ENCODE measurements at places on chromosomes 1 and 21.
A peak's percentile ranks its signal among the peaks of the same experiment; 100 is the strongest.

DNA sequence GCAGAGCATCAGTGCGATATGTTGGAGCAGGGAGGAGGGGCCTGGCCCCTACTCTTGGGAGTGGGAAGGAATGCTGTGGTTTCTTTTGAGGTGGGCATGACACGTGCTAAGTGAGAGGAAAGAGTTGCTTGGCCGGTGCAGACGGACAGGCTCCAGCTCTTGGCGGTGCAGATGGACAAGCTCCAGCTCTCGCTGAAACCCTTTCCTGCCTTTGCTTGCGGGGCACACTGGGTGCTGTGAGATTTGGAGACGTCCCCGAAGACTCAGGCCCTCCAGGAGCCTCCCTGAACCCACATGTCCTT lies 15.9 kb downstream of the PDXK start:
- peaks cover 27% of the 10 kb centered on the region for H3K4me1 ChIP-seq
- DNase-seq, result no peak
- no peaks in the 10 kb centered on the region for H3K36me3 ChIP-seq
- H3K27me3 ChIP-seq, result no peaks in the 10 kb centered on the region

- no peaks in the 10 kb centered on the region for H3K27me3 ChIP-seq
- H3K4me1 ChIP-seq, result no peaks in the 10 kb centered on the region
- no peak for DNase-seq
- no peak overlapping the region for H3K27ac ChIP-seq
Measured at GRCh38 chr1:185137896-185138545, 18.7 kb downstream of the TRMT1L start.

DNA sequence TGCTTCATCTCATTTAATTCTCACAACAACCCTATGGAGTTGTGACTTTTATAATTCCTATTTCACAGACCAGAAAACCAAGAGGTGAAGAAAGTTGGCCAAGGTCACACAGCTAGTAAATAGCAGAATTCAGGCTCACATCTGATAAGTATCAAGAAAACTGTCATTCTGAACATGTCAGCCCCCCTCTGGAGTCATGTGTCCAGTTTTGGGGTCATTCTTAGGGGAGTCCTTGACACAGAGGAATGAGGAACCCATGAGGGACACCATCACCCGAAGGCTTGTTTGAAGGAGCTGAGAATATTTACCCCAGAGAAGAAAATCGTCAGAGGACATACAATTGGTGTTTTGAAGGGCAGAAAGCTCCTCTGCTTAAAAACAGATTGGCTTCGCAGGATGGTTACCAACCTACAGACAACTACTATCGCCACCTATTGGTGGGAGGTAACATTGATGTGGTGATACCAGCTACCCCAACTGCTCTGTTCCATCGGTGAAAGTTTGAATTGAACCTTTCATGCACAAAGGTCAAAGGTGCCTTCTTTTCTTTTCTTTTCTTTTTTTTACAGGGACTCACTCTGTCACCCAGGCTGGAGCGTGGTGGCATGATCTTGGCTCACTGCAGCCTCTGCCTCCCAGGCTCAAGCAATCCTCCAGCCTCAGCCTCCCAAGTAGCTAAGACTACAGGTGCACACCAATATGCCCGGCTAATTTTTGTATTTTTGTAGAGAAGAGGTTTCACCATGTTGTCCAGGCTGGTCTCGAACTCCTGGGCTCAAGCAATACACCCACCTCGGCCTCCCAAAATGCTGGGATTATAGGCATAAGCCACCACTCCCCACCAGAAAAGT lies 31.3 kb downstream of the NCMAP start:
- no peak overlapping the region for H3K4me3 ChIP-seq
- H3K36me3 ChIP-seq, result no peaks in the 10 kb centered on the region
- no peaks in the 10 kb centered on the region for H3K4me1 ChIP-seq
- H3K27ac ChIP-seq, result no peak overlapping the region
- H3K27me3 ChIP-seq, result peaks cover 13% of the 10 kb centered on the region
- peak; percentile 72 for DNase-seq

DNA sequence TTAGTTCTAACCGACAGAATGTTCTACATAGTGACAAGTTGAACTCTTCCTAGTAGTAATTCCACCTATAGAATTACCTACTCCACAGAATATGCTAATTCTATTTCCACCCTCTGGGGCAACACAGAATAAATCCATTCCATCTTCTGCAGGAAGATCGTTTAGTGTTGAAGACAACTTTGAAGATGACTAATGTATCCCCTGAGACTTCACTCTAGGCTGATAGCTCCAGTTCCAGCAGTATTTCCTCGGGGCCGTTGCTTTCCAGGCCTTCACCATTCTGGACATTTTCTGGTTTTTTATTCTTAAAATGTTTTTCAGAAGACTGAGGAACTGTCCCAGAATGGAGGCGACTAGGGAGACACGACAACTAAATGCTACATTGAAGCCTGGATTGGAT lies 61.0 kb upstream of the CSF1 start:
- H3K27ac ChIP-seq, result no peak overlapping the region
- no peak for DNase-seq
- peaks cover 7% of the 10 kb centered on the region for H3K4me1 ChIP-seq
- no peak overlapping the region for H3K4me3 ChIP-seq

DNA sequence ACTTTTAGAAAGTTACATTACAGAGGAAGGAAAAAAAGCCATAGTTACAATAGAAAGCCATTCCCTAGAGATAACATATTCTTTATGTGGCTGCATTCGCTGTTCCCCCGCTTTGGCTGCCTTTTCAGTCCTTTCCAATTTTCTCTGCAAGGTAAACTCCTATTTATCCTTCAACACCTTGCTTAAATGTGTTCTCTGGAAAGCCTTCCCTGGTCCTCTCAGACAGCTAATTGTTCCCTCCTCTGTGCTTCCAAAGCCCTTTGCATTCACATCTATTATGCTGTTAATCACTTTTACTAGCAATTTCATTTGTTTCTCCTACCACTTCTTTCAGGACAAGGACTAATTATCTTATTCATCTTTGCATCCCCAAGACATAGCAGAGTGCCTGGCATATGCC lies 1.6 kb downstream of the PHC2 start:
- H3K36me3 ChIP-seq, result no peaks in the 10 kb centered on the region
- no peak for DNase-seq
- no peak overlapping the region for H3K27ac ChIP-seq
- peak overlapping the region; percentile 84 for H3K4me3 ChIP-seq

GRCh38 chr1:42692461-42692860 lies 10.2 kb downstream of the YBX1 start:
- no peaks in the 10 kb centered on the region for H3K27me3 ChIP-seq
- H3K4me1 ChIP-seq, result peaks cover 33% of the 10 kb centered on the region
- H3K36me3 ChIP-seq, result peaks cover 48% of the 10 kb centered on the region
- H3K27ac ChIP-seq, result no peak overlapping the region
- no peak overlapping the region for H3K4me3 ChIP-seq

DNA sequence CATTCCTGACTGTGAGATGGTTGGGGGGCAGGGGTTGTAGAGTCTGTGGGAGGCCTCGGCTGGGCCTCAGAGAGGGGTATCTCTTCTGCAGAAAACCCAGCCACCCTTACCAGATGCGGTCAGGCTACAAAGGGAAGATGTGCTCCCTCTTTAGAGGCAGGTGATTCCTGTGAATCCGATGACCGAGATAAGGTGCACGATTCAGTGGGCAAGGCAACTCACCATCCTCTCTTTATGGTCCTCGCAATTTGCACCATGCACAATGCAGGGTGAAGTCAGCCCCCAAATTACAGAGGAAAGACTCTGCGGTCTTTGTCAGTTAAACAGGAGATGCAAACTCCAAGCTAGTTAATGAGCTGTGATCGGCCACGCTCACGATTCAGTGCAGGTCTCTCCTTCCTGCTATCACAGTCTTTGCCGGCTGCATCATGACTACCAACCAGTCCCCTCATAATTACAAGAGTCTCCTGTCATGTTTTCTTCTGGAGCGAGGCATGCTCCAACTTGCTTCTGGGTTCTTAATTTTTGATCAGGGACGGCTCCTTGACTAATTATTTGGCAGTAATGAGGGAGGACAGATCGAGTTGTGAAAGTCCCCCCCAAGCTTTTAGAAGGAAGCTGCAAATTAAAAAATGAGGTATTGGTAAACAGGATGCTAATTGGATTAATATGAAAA lies 12.5 kb downstream of the TP73 start:
- H3K27me3 ChIP-seq, result peaks cover 6% of the 10 kb centered on the region
- no peaks in the 10 kb centered on the region for H3K36me3 ChIP-seq
- H3K27ac ChIP-seq, result no peak overlapping the region
- no peak overlapping the region for H3K4me3 ChIP-seq

- no peak overlapping the region for H3K27ac ChIP-seq
- H3K4me3 ChIP-seq, result no peak overlapping the region
- H3K27me3 ChIP-seq, result no peaks in the 10 kb centered on the region
- no peaks in the 10 kb centered on the region for H3K4me1 ChIP-seq
- peaks cover 70% of the 10 kb centered on the region for H3K36me3 ChIP-seq
Measured at GRCh38 chr1:119933397-119933796, 37.1 kb upstream of the ADAM30 start.

DNA sequence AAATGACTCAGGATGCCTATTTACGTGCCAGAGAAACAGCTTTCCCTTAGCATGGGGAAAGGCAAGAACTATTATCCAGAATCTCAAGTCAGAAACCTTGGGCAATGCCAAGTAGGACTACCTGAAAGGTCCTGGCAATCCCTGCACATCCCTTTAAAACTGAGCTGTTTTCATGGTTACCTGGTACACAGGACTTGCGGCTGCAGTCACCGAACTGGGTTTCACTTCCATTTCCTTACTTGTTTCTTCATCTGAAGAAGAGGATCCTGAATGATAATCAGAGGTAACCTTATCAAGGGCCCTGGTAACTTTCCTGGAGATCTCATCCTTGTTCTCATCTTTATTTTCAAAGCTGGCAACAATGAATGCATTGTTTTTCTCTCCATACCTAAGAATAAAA lies 14.3 kb downstream of the BTG3 start:
- H3K4me3 ChIP-seq, result no peak overlapping the region
- no peaks in the 10 kb centered on the region for H3K4me1 ChIP-seq
- H3K27me3 ChIP-seq, result no peaks in the 10 kb centered on the region
- no peak for DNase-seq
- peaks cover 58% of the 10 kb centered on the region for H3K36me3 ChIP-seq
- no peak overlapping the region for H3K27ac ChIP-seq

- H3K4me3 ChIP-seq, result no peak overlapping the region
- H3K36me3 ChIP-seq, result no peaks in the 10 kb centered on the region
- peaks cover 9% of the 10 kb centered on the region for H3K4me1 ChIP-seq
- H3K27ac ChIP-seq, result no peak overlapping the region
- no peak for DNase-seq
Measured at GRCh38 chr1:182968836-182969734, 16.1 kb upstream of the SHCBP1L start.

- peaks cover 78% of the 10 kb centered on the region for H3K4me1 ChIP-seq
- H3K4me3 ChIP-seq, result peak overlapping the region; percentile 22
- DNase-seq, result peak; percentile 98
- no peaks in the 10 kb centered on the region for H3K36me3 ChIP-seq
Measured at GRCh38 chr1:205298191-205298994, 23.2 kb downstream of the NUAK2 start.

All from GM23248 (cell line).